IPS DF 6.9 (cell line): ENCODE measurements at places on chromosomes 13 and 19.

DNA sequence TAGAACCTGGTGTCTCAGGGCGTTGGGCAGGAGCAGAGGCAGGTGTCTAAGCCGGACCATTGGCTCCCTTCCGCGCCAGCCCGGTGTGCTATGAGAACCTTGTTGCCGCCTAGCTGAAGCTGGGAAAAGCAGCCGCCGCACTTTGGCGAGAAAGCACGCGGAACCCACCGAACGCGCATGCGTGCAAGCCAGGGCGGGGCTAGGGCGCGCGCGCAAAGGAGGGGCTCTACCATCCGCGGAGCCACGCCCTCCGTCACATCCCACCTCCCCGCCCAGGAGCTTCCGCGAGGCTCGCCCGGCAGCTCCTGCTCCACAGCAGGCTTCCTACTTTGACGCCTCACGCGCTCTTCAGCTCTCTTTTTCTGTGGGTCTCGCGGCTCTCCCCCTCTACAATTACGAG lies 51.3 kb downstream of the WDR87 start:
- no peak for DNase-seq
- no peaks in the 10 kb centered on the region for H3K4me1 ChIP-seq
- H3K27ac ChIP-seq = no peak overlapping the region
- no peak overlapping the region for H3K4me3 ChIP-seq
- no peaks in the 10 kb centered on the region for H3K36me3 ChIP-seq

GRCh38 chr13:97414392-97414791 lies 19.6 kb upstream of the RAP2A start:
- H3K27me3 ChIP-seq = no peaks in the 10 kb centered on the region
- H3K27ac ChIP-seq = no peak overlapping the region
- H3K4me1 ChIP-seq = no peaks in the 10 kb centered on the region
- no peaks in the 10 kb centered on the region for H3K36me3 ChIP-seq

DNA sequence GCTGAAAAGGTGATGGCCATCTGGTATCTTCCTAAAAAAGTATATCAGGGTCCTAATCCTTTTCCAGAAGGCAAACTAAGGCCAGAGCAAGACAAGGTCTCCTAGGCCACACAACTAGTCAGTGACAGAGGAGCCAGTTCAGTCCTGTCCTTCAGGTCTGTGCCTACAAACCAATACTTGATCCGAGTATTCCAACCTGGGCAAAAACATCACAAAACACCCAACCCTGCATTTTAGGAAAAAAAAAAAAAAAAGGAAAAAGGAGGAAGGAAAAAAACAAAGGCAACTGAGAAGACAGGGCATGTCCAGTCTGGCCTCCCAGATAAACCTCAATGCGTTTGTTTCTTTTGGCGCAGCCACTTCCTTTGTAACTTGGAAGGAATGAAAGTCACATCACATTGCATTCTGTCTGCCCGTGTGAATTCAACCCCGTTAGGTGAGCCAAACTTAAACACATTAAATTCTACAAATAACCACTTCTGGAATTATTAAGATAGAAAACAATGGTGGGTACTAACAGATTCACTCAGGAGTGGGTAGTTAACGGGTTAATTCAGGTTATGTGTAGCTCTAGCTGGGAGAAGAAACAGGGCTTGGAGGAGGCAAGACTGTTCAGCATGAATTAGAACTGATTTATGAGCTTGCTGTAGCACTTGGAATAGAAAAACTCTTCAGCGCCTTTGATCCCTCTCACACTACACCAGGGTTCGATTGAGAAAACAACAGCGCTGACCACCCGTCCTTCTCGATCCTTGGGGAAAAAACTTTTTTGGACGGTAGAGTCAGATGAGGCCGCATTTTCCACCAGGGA lies 43.0 kb upstream of the HNRNPA1L2 start:
- H3K36me3 ChIP-seq = no peaks in the 10 kb centered on the region
- 0 out of 2 replicates have a peak, but pooled peaks cover 1% of the 10 kb centered on the region for H3K4me1 ChIP-seq
- no peaks in the 10 kb centered on the region for H3K27me3 ChIP-seq
- peak overlapping the region; percentile 58; the same call in 1 of the 2 replicates for H3K4me3 ChIP-seq
- no peak overlapping the region for H3K27ac ChIP-seq

GRCh38 chr13:84136582-84136981 lies 254.3 kb upstream of the SLITRK1 start:
- no peak overlapping the region for H3K27ac ChIP-seq
- no peaks in the 10 kb centered on the region for H3K4me1 ChIP-seq
- no peaks in the 10 kb centered on the region for H3K36me3 ChIP-seq

DNA sequence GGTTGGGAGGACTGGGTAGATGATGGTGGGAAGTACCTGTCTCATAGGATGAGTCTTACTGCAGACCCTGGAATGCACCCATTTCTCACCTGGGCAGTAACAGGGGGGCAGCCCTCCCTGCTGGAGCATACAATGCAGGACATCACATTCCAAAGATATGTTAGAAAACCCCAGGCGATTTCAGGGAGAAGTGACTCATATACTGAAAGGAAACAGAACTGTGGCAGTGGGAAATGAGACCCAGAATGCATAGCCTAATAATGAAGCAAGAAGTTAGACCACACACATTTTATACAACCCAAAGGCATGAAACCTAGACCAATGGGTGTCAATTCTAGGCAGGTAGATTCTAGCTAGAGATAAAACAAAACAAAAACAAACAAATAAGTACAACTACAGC lies 402.7 kb downstream of the IRS2 start:
- no peaks in the 10 kb centered on the region for H3K27me3 ChIP-seq
- no peaks in the 10 kb centered on the region for H3K36me3 ChIP-seq
- no peaks in the 10 kb centered on the region for H3K4me1 ChIP-seq
- DNase-seq = no peak

DNA sequence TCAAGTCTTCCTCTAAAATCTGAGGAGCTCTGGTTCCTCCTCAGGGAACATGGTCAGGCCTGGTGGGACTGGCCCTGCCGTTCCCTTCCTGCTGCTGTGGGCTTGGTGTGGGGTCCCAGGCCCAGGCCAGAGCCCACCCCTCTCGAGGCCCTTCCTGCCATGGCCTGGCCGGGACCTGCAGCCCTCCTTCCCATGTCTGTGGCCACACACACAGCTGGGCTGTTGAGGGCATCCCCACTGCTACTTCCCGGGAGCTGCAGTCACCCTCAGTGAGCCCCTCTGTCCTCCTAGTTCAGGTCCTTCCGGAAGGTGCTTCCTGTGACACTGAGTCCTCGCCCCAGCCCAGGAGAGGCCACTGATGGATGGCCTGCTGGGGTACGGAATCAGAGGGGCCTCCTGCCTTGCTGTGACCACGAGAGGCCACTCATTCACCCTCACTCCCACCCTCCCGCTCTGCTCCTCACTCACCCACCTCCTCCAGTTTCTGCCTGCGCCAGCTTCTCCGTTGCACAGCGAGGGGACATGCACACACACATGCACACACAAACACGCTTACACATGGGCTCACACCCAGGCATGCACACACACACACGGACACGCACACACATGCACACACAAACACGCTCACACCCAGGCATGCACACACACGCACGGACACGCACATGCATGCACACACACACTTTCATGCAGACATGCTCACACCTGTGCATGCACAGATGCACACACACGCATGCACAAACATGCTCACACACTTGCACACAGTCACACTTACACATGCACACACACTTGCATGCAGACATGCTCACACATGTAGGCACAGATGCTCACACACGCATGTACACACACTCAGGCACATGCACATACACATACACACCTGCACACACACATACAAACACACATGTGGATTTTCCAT lies 7.3 kb upstream of the MCF2L start:
- no peaks in the 10 kb centered on the region for H3K27me3 ChIP-seq
- H3K4me1 ChIP-seq = no peaks in the 10 kb centered on the region
- H3K4me3 ChIP-seq = no peak overlapping the region
- no peaks in the 10 kb centered on the region for H3K36me3 ChIP-seq
